ENCODE measurements at places on chromosomes 2 and 18.
A peak's percentile ranks its signal among the peaks of the same experiment; 100 is the strongest.

- peak; percentile 9 for DNase-seq
Measured at GRCh38 chr2:241862093-241862492, 3.4 kb upstream of the PDCD1 start.

DNA sequence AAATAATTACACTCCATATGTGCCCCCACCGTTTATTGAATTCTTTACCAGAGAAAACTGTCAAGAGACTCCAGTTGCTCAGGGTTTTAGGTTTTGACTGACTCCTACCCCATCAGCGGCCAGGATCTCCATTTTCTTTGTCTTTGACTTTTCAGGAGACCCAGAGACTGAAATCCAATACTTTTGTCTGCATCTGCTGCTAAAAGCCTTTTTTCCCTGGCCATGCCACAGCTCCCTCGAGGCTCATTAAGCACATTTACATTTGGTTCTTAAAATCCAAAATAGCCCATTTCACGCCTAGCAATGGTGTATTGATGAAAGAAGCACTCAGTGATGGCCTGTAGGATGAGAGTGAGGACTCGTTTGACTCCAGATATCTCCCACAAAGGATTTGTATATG, 332.6 kb upstream of the ACVR2A start:
- DNase-seq, result no peak

DNA sequence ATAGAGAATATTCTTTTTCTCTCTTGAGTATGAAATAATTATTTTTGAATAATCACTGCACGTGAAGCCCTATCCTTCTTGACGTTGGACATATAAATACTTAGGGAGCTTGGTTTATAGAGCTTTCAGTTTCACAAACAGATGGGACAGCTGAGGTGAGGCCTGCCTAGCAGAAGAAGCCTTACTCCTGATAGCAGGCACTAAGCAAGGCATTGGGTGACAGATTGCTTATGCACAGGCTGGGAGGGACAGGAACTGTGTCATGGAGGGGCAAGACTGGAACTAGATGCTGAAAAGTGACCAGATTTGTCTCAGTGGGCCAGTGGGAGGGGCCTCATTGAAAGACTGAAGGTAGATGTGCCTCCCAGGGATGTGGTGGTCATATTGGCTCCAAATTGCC, 220.8 kb downstream of the NEDD4L start:
- no peak for DNase-seq

DNA sequence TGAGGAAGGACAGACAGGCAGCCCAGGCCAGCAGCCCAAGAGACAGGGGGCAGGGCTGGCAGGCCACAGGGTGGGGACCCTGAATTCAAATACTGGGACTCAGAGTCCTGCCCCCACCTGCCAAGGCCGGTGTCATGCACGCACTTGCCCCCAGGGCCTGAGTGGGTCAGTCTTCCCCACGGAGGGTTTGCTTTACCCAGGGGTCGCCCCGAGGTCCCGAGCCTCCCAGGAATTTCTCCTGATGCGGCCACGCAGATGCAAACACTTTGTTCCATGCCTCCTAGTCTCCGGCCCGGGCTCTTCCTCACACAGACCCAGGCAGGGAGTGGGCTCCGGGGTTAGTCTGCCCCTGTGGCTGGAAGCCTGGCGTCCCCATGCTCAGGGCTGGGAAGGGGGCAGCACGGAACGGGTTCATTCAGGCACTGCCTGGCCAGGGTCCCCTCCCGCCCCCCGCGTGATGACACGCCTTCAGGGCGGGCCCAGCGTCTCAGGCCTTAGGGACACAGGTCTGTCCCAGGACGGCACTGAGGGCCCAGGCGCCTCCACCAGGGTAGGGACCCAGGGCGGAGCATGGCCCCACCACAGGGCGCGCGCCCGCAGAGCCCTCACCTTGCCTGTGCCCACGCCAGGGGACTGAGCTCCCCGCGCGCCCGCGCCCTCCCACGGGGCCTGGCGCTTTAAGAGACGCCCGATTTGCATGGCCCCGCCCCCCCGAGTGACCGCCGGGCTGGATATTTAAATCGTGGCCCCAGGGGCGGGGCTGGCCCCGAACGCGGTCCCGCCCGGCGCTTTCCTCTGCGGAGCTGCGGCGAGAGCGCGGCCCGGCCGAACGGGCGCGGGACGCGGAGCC, at the start of gene SNED1:
Gene SNED1, plus strand, starts transcription at position 763 of the 850 bp plus-strand sequence. CDS start 220 bp downstream, outside the sequence.
- peak; percentile 93 for DNase-seq

DNA sequence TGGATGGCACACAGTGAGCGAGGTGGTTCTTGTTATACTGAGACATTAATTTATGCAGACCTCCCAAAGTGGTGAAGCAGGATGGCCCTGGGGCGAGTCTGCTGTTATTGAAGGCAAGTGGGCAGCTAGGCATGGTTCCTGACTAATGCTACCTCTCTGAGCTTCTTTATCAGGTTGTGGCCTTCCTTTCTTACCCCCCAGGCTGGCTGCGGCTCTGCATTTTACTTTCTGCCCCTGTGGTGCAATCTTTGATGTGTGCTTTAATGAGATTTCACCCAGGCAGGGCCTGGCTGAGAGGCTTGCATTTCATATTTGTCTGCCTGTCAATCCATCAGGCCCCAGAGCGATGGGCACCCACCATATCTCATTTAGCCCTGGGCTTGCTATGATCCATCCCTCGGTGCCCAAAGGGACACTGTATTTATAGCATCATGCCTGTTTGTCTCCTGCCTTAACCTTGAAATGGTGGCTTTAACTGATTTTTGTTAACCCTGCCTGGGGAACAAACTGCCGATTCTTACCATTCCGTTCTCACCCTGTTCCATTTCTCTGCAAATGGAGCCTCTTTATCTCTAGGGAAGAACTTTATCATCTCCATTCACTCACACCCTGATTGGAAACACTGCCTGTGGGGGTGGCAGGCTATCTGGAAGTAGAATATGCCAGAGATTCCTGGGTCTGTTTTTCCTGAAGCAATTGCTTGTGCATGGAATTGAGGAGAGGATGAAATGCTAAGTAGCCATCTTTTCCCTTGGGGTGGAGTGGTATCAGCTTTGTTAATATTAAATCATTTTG, 316.2 kb upstream of the THSD7B start:
- DNase-seq, result peak; percentile 54

DNA sequence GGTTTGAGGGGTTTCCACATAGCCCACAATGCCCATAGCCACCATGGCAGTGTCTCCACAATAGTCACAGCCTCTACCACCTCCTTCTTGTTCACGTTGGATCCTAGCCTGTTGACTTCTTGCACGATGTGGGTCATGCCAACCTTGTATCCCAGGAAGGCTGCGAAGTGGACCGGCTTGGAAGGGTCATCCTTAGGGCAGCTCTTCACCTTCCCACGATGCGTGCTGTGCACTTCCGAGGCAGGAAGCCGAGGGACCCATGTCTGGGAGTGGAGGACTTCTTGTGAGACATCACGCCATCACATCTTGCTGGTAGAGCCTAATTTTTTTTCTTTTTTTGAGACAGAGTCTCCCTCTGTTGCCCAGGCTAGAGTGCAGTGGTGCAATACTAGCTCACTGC, 144.6 kb upstream of the ASB18 start:
- no peak for DNase-seq

GRCh38 chr18:5073026-5073944, 123.8 kb downstream of the AKAIN1 start:
- peak; percentile 6 for DNase-seq

- no peak for DNase-seq
Measured at GRCh38 chr18:48920408-48921038, 30.2 kb downstream of the SMAD7 start.

DNA sequence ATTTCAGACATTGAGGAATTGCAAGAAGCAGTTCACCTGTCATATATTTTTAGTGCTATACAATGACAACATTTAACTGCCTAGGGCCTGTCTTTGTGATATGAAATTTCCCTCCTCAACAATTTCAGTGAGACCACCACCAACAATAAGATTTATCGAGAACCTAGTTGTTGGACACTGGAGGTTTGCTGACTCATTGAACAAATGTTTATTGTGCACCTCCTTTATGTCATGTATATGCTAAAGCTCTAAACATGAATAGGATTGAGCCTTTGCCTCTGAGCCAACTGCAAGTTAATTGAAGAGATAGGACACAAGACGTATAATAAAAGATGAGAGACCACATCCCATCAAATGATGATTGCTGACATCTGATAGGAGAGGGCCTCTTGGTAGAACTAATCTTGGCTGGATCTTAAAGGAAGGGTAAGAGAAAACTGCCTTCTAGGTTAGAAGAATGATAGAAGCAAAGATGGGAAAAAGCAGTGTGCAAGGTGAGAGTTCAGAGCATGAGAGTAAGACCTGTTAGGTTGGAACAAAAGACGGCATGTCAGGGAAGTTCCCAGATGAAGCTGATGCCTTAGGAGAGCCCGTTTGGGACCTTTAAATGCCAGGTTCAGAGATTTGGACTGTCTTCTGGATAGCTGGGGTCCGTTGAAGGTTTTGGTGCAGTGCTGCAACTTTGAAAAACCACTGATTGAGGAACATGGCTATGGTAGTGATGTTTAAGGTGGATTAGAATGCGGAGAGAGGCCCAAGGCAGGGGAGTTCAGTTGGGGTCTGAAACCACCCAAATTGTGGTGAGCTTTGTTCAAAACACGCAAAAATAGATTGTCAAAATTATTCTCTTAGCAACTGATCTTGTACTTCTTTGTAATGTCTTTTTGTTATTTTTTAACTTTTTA, 133.0 kb upstream of the EML6 start:
- DNase-seq, result no peak

GRCh38 chr2:73746877-73747208, 9.7 kb upstream of the TPRKB start:
- DNase-seq, result no peak

DNA sequence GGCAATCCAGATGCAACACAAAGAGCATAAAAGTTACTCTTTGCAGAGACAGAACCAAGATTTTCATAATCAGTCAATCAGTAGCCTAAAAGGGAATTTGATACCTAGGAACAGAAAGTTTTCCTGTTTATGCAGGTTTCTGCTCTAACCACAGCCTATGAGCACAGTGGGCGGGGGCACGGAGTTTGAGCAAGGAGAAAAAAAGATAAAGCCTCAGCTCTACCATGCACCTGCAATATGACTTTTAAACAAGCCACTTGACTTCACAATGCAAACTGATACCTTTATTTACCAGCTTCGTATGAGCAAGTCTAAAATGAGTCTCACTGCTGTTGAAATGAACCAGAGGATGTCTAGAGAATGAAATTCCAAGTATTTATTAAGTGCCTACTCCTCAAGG, 5.6 kb upstream of the LRATD1 start:
- no peak for DNase-seq

DNA sequence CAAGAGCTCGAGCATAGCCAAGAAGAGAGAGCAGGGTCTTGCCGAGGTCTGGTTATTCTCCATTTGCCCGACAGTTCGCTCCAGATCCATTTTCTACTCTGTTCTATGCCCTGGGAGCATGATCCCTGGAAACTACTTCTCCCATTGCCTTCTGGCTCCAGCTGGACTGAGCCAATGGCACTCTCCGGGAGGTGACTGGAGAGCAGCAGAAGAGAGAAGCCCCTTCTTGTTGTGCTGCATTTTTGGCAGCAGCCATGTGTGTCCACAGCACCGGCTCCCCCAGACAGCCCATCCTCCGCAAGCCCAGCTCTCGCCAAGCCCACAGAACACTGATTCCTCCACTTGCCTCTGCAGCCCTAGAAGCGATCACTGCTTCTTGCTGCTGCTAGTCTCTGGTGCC, 345.5 kb downstream of the TNS1 start:
- DNase-seq, result no peak

- DNase-seq, result no peak
Measured at GRCh38 chr2:67838205-67838604, 224.6 kb downstream of the C1D start.

DNA sequence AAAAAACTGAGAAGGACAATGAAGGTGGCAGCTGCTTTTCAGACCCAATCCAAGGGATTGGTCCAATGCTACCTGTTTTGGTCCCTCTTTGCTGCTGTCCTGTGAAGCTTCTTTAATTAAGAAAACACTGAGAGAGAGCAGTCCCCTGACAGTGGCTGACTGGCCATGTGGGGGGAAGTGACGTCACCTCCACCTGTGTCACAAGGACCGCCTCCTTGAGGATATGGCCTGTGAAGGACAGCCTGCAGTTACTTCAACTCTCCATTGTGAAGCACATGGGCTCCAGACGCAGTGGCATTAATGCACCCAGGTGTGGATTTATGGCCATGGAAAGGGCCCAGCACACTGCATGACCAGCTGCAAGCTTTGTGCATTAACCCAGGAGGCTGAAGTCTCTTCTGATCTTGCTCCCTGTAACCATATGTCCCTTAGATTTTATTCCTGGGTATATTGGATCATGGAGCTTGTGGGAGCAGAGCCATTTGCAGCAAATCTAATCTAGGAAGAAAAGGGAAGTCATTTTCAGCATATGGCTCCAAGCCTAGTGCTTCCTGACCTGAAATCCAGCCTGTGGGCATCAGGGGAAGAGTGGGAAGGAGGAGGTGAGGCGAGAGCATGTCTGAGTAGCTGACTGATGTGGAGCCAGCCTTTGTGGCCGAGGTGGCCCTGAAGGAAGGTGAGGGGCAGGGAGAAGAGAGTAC, 32.2 kb downstream of the KIF5C start:
- DNase-seq, result no peak

DNA sequence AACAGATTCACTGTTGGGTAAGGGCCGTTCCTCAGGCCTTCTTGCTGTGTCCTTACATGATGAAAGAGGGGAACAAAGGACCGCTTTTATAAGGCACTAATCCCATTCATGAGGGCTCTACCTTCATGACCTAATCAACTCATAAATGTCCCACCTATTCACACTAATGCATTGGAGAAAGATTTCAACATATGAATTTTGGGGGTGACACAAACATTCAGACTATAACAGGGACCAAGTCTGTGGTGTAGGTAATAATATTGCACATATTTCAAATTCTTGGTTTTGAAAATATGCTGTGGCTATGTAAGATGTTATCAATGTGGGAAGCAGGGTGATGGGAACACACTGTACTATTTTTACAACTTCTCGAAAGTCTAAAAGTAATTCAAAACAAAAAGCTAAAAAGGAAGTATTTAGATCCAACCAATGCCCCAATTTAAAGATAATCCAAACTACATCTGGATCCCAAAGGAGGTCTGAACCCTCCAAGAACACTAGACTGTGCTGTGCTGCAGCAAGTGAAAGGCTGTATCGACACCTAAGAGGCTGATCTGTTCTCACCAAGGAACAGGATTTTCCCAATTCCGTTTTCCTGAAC, 82.4 kb upstream of the TGIF1 start:
- no peak for DNase-seq
